ENCODE measurements at places on chromosomes 12 and 14.

DNA sequence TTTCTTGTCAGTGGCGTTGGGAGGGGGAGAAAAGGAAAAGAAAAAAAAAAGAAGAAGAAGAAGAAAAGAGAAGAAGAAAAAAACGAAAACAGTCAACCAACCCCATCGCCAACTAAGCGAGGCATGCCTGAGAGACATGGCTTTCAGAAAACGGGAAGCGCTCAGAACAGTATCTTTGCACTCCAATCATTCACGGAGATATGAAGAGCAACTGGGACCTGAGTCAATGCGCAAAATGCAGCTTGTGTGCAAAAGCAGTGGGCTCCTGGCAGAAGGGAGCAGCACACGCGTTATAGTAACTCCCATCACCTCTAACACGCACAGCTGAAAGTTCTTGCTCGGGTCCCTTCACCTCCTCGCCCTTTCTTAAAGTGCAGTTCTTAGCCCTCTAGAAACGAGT, 1.9 kb downstream of the ASCL1 start:
- DNase-seq, result no peak

DNA sequence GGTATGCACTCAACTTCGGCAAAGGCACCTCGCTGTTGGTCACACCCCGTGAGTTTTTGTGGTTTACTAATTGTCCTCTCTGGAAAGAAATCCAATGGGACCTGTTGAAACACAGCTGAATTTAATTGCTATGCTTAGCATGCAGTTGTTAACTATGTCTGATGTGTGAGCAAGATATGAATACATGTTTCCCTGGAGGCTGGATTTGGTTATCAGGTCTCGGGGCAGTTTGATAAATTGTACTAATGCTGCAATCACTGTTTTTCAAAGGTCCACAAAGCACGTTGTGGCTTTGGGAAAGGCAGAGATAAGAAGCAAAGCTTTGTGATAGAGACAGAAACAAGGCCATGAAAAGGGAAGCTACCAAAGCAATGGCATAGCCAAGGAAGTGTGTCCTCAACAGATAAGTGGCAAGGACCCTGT, 91.3 kb downstream of the DAD1 start:
- no peak for DNase-seq

DNA sequence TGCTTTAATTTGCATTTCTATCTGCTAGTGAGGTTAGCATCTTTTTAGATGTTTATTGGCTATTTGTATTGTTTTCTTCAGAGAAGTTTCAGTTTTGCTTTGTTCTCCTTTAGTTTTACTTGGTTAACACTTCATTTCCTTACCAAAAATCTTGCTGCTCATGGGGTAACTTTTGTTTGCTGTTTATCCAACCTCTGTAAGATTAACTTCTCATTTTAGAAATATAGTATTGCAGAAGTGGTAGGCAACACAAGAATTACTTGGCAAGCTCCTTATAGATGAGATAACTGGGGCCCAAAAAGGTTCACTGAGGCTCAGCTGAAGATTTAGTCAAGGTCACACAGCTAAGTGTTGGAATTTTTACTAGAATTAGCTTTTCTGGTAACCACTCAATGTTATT, 40.5 kb downstream of the ALKBH1 start:
- no peak for DNase-seq

GRCh38 chr12:61993734-61994345, 266.4 kb upstream of the USP15 start:
- peak; percentile 63 for DNase-seq

GRCh38 chr14:91317381-91318308, 73.1 kb upstream of the GPR68 start:
- DNase-seq, result no peak
